8988T (cell line): ENCODE measurements at places on chromosomes 1 and 21.

DNA sequence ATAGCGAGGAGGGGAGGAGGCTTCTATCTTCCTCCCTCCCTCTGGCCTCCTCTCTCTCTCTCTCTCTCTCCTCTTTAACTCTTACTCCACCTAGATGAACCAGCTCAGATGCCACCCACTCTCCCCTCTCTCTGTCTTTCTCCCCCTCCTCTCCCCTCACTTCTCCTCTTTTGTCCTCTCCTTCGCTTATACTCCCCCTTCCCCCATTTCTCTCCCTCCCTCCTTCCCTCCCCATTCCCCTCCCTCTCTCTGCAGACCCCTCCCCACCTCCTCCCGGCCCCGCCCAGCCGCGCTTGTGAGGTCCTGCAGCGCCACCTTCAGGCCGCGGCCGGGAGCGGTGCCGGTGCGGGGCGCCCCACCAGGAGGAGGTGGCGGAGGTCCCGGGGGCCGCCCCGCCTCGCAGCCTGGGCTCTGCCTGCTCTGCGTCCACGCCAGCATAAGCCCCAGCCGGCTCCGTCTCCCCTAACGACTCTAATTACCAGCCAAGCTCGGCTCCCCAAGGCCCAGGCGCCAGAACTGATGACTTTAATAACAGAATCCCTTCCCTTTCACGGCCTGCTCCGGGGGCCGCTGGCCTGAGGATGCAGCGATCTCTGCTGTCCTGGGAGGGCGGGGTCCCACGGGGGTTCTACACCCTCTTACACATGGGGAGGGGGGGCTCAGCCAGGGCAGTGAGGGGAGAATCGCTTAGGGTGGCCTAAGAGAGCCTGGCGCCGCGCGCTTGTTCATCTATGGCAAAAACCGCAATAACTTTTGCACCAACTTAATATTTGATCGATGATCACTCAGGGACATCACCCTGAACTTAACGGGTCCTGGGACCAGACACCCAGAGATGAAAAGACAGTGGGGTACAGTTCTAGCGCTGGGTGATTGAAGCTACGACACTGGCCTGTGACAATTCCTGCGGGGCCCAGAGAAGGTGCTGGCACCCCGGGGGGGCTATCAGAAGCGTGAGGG lies 637.3 kb downstream of the MATN1 start:
- DNase-seq: no peak

DNA sequence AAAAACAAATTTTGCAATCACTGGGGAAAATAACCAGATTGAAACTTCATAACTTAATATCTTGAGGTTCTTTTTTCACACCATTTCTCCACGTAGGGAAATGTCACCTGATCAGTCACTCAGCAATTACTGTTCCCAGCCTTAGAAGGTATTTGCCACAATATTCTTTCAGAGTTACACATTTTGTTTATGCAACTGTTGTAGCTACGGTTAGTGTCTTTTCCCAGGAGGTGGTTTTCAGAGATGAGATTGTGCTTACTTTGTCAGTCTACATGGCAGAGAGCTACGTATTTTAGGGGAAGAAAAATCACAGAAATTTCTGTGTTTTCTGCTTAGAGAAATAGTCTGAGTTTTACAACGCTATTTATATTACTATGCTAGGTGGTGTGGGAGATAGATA lies 792.8 kb upstream of the B3GALT2 start:
- no peak for DNase-seq

DNA sequence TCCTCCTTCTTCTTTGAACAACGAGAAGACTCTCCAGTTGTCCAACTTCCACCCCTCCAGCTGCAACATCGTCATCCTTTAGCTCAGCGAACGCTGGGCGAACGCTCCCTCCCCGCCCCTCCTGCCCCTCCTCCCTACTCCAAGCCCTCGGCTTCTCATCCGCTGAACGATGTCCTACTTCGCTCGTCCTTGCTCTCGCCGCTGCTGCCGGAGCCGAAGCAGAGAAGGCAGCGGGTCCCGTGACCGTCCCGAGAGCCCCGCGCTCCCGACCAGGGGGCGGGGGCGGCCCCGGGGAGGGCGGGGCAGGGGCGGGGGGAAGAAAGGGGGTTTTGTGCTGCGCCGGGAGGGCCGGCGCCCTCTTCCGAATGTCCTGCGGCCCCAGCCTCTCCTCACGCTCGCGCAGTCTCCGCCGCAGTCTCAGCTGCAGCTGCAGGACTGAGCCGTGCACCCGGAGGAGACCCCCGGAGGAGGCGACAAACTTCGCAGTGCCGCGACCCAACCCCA lies at the start of gene BCAN:
Gene BCAN, plus strand, starts transcription at position 357 of the 504 bp plus-strand sequence. CDS start 3,938 bp downstream, outside the sequence.
- DNase-seq: peak; percentile 23

- no peak for DNase-seq
These were observed 52.4 kb upstream of the BCL10 start for GRCh38 chr1:85328713-85329397.
